ENCODE measurements at places on chromosomes 16 and 17.

DNA sequence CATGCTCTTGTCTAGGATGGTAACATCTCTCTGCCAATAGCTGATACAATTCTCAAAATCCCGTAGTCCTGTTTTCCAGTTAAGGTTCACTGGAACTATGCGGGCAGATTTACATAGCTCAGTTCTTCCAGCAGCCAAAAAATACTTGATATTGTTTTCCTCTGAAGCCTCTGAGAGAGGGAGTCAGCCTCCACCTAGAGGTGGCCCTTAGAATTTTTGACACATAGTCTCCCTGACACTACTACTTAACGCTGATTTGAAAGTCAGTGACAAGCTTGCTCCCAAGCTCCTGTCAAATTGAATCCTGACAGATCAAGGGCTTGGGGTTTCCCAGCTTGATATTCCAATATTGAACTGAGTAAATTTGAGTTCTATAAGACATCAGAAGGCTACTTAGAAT is 1780.1 kb downstream of the TP53TG3F start:
- no peak for DNase-seq

DNA sequence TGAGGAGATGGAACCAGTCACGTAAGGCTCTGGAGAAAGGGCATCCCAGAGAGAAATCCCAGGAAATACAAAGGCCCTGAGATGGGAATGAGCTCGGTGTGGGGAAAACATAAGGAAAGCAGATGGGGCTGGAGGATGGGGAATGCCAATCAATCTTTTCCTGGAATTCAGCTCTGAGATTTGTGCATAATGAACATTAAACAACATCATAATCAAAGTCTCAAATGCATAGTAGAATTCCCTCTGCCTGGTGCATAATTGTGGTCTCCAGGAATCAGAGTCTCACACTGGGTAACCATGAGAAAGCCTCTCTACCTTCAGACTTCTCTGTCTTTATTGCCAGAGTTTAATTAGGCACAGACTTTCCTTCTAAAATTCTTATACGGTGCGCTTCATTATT is 30.8 kb downstream of the OTOA start:
- no peak for DNase-seq

GRCh38 chr17:33473061-33473460 is 180.0 kb upstream of the ASIC2 start:
- DNase-seq: no peak

- DNase-seq: no peak
Observed at GRCh38 chr16:7236824-7237410, 95.7 kb upstream of the RBFOX1 start.

DNA sequence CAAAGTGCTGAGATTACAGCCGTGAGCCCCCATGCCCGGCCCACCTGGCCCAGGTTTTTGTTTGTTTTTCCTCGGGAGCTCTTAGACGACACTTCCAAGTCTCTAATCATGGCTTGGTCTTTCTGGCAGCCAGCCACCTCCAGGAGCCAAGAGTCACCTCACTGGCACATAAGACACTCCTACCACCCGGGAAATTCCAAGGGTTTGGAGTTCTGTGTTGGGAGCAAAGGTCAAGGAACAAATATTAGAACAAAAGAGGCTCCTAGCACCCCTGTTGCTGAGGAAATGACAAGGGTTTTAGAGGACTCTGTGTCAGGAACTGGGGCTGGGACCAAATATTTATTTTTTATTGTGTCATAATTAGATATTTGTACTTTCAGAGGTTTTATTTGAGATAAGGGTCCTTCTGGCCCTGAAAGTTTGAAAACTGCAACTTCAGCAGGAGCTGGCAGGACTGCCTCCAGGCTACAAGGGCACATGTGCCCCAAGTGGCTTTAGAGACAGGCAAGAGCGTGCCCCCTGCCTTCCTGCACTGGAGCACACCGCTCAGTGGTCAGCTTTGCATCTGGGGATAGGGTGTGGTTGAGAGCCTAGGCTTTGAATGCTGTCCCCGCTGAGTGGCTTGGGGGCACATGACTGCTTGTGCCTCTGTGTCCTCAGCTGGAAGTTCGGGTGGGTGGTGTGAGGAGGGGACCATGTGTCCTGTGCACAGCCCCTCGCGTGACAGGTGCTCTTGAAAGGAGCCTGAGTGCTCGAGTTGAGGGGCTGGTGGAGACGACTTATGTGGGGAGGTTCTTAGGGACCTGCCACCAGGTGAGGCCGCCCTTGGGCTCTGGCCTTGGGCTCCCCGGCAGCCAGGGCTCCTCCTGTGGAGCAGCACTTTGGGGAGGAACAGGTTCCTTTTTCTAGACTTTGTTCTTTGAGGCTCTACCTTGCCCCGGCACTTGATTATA is 29.7 kb downstream of the MGRN1 start:
- no peak for DNase-seq

- DNase-seq: peak; percentile 27
Observed at GRCh38 chr16:85851034-85851785, 47.8 kb upstream of the IRF8 start.

DNA sequence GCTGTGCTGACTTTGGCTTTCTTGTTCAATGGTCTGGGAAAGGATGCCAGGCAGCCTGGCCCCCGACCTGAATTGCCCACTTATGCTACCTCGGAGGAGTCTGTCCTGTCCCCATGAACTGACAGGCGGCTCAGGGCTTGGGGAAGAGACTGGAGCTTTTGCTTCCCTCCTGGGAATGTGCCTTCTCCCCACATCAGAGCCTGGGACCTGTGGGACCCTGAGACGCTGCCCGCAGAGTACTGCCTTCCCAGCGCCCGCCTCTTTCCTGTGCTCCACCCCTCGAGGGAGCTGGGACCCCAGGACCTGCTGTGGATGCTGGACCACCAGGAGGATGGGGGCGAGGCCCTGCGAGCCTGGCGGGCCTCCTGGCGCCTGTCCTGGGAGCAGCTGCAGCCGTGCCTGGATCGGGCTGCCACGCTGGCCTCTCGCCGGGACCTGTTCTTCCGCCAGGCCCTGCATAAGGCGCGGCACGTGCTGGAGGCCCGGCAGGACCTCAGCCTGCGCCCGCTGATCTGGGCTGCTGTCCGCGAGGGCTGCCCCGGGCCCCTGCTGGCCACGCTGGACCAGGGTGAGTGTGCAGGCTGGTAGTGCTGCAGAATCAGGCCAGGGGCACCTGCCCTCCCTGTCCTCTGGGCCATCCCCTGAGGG is 18.5 kb downstream of the FCSK start:
- no peak for DNase-seq

GRCh38 chr17:77606865-77607210 is 351.7 kb upstream of the TNRC6C start:
- DNase-seq: no peak

DNA sequence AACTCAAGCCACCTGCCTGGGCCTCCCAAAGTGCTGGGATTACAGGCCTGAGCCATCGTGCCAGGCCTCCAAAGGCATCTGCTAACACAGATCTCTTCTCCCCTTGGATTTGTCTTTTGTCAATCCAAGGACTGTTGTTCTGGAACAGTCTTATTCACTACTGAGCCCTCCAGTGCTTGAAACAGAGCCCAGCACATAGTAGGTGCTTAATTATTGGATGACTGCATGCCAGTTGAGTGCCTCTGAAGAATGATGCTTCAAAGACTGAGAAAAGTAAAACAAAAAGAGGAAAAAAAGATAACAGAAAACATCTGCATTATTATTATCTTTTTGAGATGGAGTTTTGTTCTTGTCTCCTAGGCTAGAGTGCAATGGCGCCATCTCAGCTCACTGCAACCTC is 1.7 kb upstream of the CRISPLD2 start:
- no peak for DNase-seq

DNA sequence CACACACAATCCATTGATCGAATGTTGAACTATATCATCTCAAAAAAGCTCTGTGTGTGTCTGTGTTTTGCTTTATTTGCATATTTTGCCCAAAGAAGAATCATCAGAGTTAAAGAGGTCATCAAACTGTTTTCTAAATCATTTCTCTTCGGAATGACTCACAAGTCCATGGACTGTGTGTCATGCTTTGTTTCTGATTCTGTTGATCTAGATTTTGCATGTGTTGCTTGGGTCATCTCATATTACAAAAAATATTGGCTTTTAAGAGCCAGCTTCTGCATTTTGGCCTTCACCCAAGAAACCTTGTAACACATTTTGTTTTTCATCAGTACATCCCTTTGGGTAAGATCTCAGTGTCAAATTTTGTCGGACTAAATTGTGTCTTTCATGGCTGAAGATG is 471.2 kb upstream of the HSBP1 start:
- no peak for DNase-seq

- no peak for DNase-seq
Observed at GRCh38 chr16:22186517-22186916, 19.6 kb upstream of the EEF2K start.

GRCh38 chr16:60295451-60295850 is 1561.3 kb upstream of the GOT2 start:
- DNase-seq: no peak

DNA sequence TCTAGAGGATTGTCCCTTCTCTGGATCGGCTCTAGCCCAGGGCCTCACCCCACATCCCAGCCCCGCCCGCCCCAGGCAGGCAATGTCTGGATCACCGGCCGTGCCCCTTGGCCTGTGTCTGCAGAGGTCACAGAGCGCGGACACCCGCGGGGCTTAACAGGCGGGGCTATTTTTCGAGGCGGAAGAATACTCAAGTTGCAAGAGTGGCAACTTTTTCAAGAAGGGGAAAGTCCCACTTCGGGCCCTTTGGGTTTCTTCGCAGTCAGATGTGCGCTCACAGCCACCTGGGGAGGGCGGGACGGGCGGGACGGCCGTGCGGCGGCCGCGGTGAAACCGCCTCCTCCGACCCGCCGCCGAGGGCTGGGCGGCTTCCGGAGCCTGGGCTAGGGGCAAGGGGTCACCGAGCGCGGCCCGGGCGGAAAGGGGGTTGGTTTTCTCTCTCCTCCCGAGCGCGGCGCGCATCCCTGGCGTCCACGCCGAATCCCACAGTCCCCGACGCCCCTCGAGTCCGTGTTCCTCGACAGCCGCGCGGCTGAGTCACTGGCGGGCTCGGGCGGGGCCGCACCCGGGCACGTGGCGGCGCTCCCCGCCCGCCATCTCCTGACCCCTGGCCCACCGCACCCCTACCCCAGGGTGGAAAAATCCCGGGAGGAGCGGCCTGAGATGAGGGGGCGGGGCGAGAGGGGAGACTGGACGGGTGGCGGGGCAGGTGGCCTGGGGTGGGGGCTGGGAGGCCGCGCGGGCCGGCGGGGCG is 1.2 kb upstream of the PFN1 start:
- no peak for DNase-seq

DNA sequence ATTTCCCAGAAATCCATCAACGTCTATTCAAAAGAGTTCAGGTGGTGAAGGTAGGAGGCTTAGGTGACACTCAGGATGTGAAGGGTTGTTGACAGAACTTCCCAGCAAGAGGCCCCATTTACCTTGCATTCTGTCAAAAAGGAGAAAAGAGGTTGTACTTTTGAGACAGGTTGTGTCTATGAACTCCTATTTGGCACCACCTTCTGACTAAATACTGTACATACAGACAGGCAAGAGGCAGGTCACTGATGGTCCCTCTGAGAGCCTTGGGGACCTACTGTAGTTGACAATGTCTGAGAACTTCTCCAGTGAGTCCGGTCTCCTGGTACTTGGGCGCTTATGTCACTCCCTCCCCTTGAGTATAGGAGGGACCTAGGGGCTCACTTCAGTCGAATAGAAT is 479.3 kb upstream of the ZFHX3 start:
- DNase-seq: no peak

GRCh38 chr16:30535777-30536190 is 1.1 kb upstream of the ZNF747 start:
- no peak for DNase-seq

- DNase-seq: no peak
Observed at GRCh38 chr17:13273806-13274205, 256.0 kb upstream of the ELAC2 start.

DNA sequence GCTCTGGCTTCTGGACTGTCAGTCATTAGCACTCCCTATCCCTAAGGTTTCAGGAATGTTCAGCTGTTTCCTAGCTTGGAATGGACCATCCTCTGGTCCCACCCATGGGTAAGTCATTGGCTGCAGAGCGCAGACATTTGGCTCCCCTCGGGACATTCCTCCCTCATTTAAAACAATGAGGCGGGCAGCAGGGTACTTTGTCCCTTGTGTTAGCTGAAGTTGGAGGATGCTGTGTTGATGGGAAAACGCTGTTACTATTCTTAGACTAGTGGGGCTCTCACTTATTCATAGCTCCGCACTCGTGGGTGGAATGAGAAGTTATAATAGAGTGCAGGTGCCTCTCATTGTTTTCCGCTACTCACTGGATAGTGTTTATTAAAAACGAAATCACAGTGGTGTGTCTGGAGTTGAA is 673.8 kb downstream of the WWOX start:
- DNase-seq: no peak

GRCh38 chr17:78558181-78558850 is 18.9 kb downstream of the DNAH17 start:
- no peak for DNase-seq
